ENCODE measurements at places on chromosomes 7 and 10.

DNA sequence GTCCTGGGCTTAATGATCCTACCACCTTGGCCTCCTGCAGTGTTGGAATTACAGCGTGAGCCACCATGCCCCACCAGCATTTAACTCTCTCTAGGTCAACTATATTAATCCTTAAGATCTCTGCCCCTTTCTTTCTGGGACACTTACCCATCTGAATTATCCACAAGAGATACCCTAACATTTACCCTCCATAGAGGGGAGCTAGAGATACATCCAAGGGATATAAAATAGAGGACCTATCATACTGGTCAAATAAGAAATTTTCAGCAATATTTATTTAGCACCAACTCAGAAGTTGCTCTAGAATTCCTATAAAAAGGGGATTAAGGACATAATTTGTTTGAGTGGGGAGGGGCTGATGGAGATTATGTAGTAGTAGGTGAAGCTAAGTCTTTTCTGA is 96.5 kb downstream of the OTUD1 start:
- no peak for DNase-seq

DNA sequence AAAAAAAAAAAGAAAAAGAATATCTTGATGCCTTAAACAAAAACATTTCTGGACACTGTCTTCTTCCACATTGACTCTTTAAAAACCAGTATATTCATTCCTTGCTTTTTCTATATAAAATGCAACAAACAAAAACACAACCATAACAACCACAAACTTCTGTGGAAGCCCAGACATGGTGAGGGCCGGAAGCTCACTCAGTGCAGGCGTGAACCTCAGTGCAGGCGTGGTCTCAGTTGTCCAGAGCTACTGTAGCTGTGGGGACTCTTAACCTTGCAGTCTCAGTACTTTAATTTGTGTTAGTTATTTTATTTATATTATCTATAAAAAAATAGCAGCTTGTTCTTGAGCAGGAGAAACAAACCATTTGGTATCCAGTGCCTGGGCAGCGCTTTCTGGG is 131.8 kb downstream of the DOCK1 start:
- DNase-seq: no peak

- no peak for DNase-seq
Observed at GRCh38 chr7:37348982-37349381, 99.7 kb downstream of the ELMO1 start.

- DNase-seq: peak; percentile 22
Observed at GRCh38 chr10:63866075-63866746, 345.0 kb downstream of the REEP3 start.

GRCh38 chr7:4861227-4861626 is 603 bp downstream of the PAPOLB start:
- no peak for DNase-seq

Measured in hypothalamus (tissue), 51 donors.